T-helper 1 cell (primary cell): ENCODE measurements at places on chromosomes 4 and X.

DNA sequence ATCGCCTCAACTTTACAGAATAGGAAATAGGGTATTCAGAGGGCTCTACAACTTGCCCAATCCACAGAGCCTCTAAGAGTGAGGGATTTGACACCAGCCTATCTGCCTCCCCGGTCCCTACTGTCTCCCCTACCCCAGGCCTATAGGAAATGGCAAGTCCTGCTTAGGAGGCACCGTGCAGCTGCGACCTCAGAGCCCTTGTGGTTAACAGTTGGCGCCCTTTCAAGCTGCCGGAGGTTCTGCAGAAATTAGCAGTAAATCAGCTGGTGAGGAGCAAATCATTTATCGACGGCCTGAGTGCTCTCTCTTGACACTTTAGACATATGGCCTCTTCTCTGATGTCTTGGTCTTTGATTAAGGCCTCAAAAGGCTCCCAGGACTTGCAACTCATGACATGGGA is 96.9 kb downstream of the CLNK start:
- no peak for DNase-seq

- no peak for DNase-seq
Observed at GRCh38 chrX:7620560-7620959, 222.4 kb upstream of the VCX start.

DNA sequence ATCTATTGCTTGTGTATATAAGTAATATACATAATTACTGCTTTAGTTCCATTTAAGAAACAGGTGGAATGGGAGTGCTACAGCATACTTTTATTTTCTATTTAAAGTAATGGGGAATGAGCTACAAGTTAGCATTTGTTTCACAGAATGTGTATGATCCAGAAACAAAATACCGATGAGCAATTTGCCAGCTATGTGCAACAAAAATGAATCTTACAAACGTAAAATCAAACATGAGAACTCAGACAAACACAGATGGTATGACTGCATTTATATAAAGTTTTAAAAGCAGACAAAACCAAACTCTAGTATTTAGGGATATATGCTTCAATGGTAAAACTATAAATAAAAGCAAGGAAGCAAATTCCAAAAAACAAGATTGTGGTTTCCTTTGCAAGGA is 141.7 kb downstream of the PAPSS1 start:
- no peak for DNase-seq

DNA sequence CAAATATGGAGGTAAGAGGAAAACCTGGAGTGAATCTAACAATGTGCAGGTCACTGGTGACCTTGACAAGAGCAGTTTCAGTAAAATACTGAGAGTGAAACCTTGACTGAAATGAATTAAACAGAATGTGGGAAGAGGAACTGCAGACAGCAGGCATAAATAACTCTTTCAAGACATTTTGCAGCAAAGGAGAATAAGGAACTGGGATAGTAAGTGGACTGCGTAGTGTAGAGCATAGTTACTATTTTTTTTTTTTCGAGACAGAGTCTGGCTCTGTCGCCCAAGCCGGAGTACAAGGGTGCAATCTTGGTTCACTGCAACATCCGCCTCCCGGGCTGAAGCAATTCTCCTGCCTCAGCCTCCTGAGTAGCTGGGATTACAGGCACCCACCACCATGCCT is 24.0 kb downstream of the RBMX start:
- DNase-seq, result no peak

DNA sequence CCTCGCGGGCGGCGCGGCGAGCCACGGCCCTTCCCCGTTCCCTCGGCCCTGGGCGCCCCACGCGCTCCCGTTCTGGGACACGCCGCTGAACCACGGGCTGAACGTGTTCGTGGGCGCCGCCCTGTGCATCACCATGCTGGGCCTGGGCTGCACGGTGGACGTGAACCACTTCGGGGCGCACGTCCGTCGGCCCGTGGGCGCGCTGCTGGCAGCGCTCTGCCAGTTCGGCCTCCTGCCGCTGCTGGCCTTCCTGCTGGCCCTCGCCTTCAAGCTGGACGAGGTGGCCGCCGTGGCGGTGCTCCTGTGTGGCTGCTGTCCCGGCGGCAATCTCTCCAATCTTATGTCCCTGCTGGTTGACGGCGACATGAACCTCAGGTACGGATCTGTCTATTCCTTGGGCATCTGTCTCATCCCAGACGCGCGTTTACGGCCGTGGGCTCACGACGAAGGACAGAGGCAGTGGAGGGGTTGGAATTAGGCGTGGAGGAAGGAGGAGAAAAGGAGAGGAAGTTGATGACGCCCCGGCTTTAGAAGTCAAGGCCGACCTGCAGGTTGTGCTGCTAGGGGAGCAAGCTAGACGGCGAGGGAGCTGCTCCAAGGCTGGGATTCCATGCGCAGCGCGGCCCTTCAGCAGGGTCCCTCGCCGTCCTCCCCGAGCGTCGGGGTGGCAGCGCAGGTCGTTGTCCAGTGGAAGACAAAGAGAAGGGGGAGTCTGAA is 792 bp downstream of the SLC10A4 start:
- no peak for DNase-seq

DNA sequence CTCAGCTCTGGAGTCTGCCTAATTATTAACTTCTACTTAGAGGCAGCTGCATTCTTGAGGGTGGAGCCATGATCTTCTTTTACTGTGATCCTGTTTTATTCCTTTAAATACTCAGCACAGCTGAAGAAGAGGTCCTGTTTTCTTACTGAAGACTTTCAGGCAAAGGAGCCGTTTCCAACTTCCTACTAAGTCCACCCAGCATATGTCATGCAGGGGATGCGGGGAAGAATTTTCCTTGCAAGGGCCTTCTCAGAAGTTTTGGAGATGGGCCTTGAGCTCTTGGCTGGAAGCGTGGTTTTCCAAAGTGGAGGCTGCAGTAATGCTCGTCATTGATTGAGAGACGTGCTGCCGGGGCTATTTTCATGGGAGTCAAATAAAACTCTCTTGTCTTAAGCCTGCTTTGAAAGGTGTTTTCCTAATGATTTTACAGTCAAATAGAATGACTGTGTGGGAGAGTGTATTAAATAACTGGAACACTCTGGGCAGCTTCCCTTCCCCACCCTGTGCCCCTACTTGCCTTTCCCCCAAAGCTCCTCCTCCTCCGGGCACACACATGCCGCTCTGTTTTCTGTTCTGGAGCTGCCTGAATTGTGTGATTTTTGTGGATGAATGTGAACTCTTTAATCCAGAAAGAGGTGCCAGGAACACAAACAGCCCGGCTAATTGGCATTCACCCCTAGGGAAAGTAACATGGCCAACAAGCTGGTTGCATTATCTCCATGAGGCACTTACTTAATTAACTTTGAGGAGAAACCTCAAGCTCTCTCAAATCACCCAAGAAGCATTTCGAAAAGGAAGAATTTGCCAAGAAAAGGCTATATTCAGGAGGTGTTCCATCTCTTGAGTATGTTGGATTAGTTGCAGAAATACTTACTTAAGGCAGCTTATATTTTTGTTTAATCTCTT is 28.1 kb downstream of the FGF2 start:
- no peak for DNase-seq

DNA sequence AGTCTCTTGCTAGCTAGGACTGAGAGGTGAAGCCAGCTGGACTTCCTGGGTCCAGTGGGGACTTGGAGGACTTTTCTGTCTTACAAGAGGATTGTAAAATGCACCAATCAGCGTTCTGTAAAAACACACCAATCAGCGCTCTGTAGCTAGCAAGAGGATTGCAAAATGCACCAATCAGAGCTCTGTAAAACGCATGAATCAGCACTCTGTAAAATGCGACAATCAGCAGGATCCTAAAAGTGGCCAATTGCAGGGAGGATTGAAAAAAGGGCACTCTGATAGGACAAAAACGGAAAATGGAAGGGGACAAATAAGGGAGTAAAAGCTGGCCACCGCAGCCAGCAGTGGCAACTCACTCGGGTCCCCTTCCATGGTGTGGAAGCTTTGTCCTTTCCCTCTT is 65.6 kb upstream of the DUSP21 start:
- DNase-seq, result no peak

DNA sequence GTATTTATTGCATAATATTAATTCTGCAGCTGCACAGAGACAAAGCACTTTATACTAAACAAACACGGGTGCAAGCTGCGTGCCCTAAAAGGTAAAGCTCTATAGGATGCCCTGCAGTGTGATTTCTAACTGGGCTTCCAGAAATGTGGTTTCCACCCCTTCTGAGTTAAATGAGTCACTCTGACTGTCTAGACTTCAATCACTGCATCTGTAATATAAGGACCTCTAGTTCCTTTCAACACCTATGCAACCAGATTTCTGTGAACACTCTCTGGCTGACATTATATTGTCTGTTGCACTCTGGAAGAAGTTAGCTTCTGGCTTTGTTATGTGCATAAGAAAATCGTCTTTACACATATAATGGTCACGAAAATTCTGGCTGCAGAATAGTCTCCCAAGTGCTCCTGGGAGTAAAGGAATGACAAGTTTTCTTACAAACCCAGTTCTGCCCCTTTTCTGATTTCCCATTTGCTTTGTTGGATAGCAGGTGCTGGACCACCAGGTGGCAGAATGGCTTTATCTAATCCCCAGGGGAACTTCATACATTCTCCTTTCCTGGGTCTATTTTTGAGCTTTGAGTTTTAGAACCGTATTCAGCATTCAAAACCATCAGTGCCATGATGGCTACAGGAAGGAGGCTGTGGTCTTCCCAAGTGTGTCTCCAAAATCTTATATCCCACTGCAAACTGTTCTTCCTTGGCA is 842.2 kb downstream of the STIM2 start:
- no peak for DNase-seq

DNA sequence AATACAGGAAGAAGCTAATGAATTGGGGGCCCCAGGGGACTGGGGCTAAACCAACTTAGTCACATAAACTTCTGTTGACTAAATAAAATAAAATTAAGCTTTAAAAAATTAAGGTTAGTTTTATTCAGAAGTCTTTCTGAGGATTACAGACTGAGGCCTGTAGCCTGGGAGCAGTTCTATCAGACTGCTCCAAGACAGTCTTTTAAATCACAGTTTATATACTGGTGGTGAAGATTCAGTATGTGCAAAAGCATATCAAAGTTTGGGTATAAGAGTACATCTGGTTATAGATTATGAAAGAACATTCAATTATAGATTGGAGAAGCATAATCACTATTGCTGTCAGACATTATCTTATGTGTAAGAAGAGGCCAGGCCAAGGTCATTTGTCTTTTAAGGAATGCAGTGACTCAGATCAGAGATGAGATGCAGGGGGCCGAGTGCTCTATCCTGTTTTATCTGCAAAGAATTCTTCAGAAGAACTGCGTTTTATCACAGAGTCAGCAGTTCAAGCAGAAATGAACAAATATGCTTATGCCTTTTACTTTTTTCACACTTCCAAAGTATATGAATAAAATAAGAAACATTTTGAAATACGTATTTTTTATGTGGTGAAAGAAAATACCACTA is 109.4 kb downstream of the PDHA2 start:
- no peak for DNase-seq

GRCh38 chrX:7068939-7069367 is 78.6 kb upstream of the STS start:
- DNase-seq, result no peak

GRCh38 chr4:26943391-26943790 is 82.8 kb downstream of the STIM2 start:
- DNase-seq, result no peak
